ENCODE measurements at places on chromosomes 5 and 9.
A peak's percentile ranks its signal among the peaks of the same experiment; 100 is the strongest.

- DNase-seq = no peak
These were observed 6.6 kb downstream of the C5orf52 start for GRCh38 chr5:157677931-157678330.

DNA sequence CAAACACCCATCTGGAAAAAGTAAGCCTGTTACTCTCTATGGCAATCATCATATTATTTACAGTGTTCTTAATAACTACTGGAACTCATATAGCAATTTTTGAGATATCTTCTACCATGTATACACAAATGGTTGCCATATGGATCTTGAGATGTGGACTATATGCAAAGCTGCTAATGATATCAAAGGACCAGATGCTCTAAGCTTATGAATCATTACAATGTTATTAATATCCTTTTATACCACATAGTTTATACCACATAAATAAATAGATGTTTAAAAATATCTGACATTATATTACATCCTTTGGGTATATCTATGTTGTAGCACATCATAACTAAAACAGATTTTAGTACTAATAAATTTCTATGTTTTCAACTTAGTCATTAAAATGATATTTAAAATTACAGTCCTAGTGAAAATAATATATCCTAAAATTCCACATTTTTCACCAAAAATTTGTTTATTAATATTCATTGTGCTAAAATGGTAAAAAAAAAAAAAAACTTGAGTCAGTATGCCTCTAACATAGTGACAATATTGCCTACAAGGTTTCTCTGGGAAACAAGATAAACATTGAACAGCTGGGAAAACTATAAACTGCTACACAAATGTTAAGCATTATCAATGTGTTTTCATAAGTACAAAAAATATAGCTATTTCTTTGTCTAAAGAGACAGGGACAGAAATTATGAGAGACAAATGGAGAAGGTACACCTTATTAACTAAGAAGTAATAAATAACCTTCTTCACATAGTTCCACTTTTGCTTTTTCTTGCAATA, 85.5 kb downstream of the DTWD2 start:
- no peak for DNase-seq

GRCh38 chr5:73298772-73299630, 126.0 kb downstream of the TMEM174 start:
- no peak for DNase-seq

GRCh38 chr5:131279204-131279603, 15.4 kb downstream of the CDC42SE2 start:
- no peak for DNase-seq

DNA sequence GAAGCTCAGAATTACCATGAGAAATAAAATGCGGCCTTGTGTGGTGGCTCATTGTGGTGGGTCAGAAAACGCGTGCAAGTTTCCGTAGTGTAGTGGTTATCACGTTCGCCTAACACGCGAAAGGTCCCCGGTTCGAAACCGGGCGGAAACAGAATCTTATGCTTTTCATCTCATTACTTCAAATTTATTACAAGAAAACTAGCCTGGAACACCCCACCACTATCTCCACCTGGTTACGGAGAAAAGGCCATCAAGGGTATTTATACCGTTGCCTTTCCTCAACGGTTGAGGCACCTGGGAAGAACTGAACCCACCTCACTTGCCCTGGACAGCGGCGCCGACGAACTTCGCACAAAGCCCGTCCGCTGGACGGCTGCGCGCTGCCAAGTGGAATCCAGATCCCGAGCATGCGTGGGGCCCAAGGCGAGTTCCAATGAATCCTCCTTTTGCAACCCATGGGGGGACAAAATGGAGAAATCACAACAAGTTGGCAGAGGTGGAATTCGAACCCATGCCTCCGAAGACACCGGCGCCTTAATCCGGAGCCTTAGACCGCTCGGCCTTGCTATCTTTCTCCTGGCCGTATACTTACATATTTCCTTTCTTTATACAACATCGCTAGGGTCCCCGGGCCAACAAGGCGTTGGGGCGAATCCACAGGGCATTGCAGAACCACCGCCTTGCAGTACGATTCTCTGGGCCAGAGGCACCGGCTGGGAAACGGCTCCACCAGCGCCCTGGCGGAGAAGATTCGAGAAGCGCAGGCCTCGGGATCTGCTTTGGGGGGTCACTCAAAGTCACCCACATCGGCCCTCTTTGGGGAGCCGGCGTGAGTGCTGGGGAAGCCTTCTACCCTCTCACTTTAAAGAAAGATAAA, 16.9 kb downstream of the OR2V2 start:
- no peak for DNase-seq

GRCh38 chr9:124182741-124183140, 75.0 kb upstream of the NEK6 start:
- no peak for DNase-seq

DNA sequence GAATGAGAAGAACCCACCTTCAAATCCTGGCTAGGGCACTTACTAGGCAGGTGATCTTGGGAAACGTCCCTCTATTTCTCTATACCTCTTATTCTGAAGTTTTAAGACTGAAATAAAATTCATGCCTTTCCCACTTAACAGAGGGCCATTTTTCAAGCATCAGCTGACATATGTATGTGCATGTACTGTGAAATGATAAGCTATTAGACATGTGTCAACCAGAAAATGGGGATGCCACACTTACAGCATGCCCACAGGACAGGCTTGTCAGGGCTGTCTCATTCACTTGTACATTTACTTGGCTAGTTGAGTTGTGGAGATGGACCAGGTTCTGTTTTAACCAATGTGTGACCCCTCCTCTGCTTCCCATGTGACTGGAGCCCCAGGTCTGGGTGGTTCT, 78.5 kb downstream of the C9orf152 start:
- no peak for DNase-seq

DNA sequence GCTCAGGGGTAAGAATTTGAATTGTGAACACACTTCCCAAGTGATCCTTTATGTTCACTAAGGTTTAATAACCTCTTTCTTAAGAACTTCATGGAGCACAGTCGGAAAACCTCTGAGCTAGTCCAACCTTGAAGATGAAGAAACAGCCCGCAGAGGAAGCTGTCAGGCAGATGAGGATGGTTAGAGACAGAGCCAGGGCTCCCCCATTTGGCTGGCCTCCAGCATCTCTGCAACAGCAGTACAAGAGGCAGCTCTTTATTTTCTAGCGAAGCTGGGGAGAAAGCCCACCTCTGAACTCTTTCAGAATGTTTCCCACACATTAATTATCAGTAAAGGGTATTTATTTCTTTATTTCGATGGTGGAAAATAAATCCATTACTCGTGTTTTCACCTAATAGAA, 350.8 kb downstream of the DMRT2 start:
- DNase-seq = no peak

GRCh38 chr9:113989714-113990569, 88.2 kb downstream of the AMBP start:
- DNase-seq = no peak

- DNase-seq = no peak
These were observed 19.5 kb upstream of the TMEM174 start for GRCh38 chr5:73153513-73153912.

DNA sequence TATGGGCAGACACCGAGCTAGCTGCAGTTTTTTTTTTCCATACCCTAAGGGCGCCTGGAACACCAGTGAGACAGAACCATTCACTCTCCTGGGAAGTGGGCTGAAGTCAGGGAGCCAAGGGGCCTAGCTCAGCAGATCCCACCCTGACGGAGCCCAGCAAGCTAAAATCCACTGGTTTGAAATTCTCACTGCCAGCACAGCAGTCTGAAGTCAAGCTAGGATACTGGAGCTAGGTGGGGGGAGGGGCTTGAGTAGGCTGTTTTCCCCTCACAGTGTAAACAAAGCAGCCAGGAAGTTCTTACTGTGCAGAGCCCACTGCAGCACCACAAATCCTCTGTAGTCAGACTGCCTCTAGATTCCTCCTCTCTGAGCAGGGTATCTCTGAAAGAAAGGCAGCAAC, 151.7 kb upstream of the HCN1 start:
- no peak for DNase-seq

- DNase-seq = no peak
These were observed 7.0 kb downstream of the UNC5A start for GRCh38 chr5:176817369-176817840.

DNA sequence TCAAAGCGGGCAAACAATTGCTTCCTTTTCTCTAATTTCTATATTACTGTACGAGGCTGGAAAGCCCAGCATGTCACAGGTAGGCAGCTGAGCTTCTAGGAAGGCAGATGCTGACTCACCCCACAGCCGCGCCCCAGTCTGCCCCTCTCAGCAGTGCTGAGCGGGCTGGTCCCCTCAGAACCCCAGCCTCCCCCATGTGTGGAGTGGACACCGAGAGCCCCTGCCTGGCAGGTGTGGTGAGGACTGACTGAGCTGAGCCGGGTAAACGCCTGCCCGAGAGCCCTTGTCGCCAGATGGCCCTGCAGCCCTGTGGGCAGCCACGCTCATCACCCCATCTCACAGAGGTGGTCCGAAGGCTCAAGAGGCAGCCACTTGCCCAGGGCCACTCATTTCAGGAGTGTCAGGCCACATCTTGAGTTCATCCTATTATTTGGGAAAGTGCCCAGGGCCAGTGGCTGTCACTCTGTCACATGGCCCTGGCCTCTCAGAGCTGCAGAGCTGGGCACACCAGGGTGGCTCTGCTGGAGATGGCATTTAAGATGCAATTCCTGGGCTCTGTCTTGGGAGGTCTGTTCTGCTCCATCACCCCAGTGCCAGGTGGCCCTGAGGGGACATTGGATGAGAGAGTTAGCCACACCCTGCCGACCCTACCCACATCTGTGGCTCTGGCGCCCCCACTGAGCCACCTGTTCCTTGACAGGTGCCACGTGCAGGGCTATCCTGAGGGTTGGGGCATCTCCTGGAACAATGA, 12.4 kb downstream of the CARD19 start:
- no peak for DNase-seq

DNA sequence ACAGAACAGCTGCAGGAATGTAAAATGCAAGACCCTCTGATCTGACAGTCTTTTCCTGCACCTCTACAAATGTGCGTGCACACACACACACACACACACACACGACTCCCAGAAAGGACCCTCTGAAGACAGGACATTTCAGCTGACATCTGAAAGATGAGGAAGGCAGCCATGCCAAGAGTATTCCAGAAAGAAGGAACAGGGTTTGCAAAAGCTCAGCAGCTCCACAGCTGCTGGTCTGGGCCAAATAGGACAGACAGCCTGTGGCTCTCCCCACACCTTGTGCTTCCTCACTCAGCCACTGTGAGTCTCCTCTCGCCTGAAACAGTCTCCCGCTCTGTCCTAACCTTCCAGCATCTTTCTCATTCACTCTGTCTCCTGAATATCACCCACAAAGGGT, 189.0 kb downstream of the PALM2AKAP2 start:
- peak; percentile 18 for DNase-seq

- DNase-seq = no peak
These were observed 26.2 kb upstream of the SERINC5 start for GRCh38 chr5:80282054-80282453.

DNA sequence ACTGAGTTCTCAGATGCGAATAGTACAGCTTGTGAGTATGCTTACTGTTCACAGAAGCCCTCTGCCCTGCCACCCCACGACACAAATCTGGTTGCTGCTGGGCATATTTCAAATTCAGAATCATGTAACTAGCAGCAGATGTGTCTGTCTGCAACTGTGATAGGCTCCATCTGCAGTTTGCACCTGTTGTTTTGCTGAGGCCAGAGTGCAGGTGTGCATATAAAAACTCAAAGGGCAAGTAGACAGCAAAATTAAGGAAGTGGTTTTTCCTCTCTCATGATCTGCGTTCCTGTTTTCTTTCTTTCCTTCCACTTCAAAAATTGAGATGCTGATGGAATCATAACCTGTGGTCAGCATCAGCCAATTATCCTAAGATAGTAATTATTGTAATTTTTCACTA, 1000.5 kb downstream of the PTPRD start:
- peak; percentile 57 for DNase-seq

GRCh38 chr9:136791516-136792276, 552 bp downstream of the TMEM141 start:
- peak; percentile 84 for DNase-seq

DNA sequence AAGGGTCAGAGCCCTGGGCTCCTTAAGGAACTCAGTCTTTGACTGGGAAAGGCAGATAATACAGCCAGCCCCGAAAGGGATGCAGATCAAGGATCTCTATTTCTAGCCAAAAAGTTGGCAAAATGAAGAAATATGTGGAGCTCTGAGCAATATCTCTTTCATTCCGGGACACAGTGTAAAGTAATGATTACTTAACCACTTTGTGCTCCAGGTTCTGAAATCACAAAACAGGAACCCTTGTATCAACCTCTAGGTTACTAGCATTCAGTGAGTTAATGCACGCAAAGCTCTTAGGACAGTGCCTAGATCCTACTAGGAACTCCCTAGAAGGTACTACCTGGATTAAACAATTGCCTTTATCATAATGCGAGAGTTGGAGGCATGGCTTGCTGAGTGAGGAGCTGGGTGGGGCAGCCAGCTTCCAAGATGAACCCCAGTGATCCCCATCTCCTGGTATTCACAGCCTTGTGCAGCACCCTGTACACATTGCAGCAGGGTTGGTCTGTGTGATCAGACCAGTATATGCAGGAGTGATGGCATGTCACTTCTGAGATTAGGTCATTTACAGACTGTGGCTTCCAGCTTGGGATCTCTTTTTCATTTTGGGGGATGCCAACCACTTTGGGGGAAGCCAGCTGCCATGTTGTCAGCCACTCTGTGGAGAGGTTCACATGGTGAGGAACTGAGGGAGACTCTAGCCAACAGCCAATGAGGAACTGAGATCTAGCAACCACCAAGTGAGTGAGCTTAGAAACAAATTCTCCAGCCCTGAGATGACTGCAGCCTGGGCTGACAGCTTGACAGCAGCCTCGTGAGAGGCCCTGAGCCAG, 103.1 kb upstream of the SLC44A1 start:
- DNase-seq = no peak

DNA sequence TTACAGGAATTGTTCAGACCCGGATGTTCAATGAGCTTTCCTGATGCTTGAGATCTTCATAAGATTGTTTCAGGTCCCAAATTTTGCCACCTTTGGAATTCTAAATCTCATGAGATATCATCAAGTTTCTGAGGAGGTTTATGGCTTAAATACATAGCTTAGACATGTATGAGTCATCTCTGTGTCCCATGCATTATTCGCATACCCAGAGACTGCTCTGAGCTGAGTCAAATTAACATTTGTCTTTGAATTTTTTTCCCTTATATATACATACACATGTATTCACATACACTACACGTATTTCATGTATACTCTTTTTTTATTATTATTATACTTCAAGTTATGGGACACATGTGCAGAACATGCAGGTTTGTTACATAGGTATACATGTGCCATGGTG, 744.6 kb downstream of the BRINP1 start:
- DNase-seq = no peak

GRCh38 chr5:56080375-56081052, 85.8 kb upstream of the IL6ST start:
- DNase-seq = no peak

All from SW480 (cell line).